Naive thymus-derived CD4-positive, alpha-beta T cell (primary cell): ENCODE measurements at places on chromosomes 5 and 9. TPM values are rescaled to one million over a fixed set of nuclear protein-coding genes. Genes with fewer than 3 reads are reported as not detected.

GRCh38 chr9:79592726-79593493 lies 21.1 kb downstream of the TLE4 start:
- no peak overlapping the region for H3K27ac ChIP-seq
- peaks cover 14% of the 10 kb centered on the region for H3K4me1 ChIP-seq
- no peak overlapping the region for H3K4me3 ChIP-seq
- peak; percentile 26 for DNase-seq

DNA sequence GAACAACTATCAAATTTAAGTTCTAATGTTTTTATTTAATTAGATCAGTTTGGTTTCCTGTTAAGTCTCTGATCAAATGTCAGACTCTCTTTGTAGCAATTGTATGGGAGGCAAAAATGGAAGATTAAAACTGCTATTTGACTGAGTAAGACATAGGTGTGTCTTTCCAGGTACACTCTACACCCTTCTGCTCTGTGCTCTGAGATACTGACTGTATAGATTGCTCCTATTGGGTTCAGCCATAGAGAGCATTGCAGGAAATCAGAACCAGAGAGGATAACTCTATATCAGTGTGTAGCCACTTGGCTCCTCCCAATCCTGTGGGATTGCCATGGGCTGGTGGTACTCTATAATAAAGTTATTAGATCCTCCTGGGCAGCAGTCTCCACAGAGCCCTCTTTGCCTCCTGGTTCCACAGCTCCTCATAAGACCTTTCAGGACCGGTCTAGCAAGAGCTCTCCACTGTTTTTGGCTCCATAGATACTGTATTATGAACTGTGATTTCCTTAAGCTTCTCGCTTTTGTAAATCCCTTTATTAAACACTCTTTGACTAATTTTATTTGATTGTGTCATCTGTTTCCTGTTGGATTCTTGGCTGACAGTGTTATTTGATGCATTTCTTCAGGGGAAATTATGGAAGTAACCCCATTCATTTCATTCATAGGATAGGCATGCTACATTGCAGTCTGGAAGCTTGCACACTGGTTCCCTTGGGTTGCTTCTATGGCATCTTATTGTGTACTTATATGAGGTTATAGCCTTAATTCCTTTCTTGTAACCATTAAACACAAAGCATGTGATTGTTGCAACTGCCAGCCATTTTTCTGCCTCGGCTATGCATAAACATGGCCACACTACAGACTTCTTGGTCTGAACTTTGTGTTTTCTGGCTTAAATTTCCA lies 115.6 kb downstream of the VCAN start:
- DNase-seq: no peak
- no peaks in the 10 kb centered on the region for H3K36me3 ChIP-seq
- H3K4me3 ChIP-seq: no peak overlapping the region
- H3K27me3 ChIP-seq: no peaks in the 10 kb centered on the region
- H3K4me1 ChIP-seq: no peaks in the 10 kb centered on the region

OLFM1 gene
- total RNA-seq: 0.49 TPM

DIPK1B gene
- not detected for total RNA-seq

GRAMD2B gene
- 6.4 TPM for total RNA-seq

SOX30 gene
- not detected for total RNA-seq

TOMM5 gene
- total RNA-seq: 33.6 TPM
